ENCODE measurements at places on chromosomes 2 and 18. TPM values are rescaled to one million over a fixed set of nuclear protein-coding genes. Genes with fewer than 3 reads are reported as not detected.

Gene TBR1
- 0.03 TPM for total RNA-seq

Gene TRIM54
- total RNA-seq, result not detected

Gene TUBA4A
- 0.45 TPM for total RNA-seq

Gene STARD6
- not detected for total RNA-seq

Gene PSD4
- 3.2 TPM for total RNA-seq

All from SJSA1 (cell line).